Kidney epithelial cell (primary cell): ENCODE measurements at places on chromosomes 5 and 9. TPM values are rescaled to one million over a fixed set of nuclear protein-coding genes. Genes with fewer than 3 reads are reported as not detected.

GRCh38 chr9:135962696-135963307 is 1.6 kb upstream of the UBAC1 start:
- DNase-seq, result no peak

DNA sequence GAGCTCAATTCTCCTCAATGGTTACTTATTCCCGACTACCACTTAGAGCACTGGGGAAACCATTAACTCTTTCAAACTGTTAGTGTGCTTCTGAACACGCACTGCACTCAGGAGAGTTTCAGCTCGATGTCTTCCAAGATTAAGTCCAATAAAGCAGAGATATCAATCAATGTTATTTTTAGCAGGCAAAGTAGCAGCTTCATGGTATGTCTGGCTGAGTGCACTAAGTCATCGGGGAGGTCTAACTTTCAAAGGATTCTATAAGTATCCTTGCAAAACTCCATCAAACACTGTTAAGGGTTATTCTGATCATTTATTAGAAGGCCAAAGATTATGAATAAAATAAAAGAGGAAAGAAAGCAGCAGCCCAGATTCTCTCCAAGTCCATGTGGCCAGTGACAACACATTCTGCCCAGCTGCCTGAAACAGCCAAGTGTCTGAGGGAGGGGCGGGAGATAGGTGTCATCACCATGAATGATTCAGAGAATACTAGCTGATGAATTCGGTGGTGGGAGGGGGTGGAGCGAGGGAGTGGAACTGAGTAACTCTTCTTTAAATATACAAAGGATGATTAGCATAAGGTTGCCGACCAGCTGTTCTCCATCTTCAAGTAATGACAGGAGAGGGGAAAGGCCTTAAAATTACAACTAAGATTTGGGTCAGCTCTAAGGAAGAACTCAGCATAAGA is 21.3 kb downstream of the NREP start:
- peak; percentile 77 for DNase-seq

- no peak for DNase-seq
Measured at GRCh38 chr9:113221800-113222481, 597 bp downstream of the SLC31A1 start.

Gene FAT2
- 0.58 and 0.96 TPM in 2 replicates for total RNA-seq

Gene CAVIN4
- total RNA-seq, result 3.1 and 3.6 TPM in 2 replicates
